ENCODE measurements at places on chromosomes 1 and 21.

GRCh38 chr1:21622466-21623315 lies 46.5 kb downstream of the RAP1GAP start:
- DNase-seq, result peak; percentile 87

DNA sequence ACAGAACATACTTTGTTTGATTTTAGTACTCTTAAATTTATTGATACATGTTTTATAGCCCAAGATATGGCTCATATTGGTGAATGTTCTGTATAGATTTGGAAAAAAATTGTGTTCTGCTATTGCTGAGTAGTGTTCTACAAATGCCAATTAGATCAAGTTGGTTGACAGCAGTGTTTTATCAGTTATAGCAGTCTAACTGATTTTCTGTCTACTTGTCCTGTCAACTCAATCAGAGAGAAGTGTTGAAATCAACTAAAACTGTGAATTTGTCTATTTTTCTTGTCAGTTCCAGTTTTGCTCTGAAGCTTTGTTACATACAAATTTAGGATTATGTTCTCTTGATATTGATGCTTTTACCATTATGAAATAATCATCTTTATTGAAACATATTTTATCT lies 14.7 kb upstream of the MT1HL1 start:
- no peak for DNase-seq

DNA sequence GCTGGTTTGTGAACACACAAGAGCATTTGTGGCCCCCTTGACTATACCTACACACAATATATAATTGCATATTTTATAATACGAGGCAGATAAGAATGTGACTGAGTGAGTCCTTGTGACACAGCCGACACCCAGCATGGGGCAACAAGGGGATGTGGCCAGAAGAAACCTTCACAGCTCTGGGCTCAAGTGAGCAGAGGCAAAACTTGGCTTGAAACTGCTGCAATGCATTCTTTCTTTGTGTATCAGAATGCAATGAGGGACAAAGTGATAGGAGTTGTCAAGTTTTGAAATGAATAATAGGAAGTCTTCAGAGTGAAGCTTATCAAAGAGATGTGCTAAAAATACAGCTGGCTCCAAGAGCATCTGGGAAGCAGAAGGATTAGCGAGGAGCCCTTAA lies 124.0 kb upstream of the C8B start:
- no peak for DNase-seq

GRCh38 chr1:159821171-159821867 lies 5.4 kb upstream of the SLAMF8 start:
- no peak for DNase-seq

DNA sequence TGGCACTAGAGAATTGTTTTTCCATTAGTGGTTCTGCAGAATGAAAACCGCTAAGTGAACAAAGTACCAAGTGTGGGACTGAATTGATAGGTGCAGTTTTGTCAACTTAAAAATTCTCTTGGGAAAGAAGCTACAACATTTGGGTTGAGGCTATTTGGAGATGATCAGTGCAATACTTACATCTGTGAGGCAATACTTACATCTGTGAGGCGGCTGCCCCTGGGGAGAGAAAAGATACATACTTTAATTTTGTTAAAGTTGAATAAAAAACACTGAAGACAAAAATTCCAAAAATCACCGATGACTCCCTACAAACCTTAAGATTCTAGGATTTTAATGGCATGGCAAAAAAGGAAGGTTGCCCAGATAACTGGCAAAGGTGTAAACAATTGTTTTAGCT lies 1.7 kb downstream of the CFAP410 start:
- no peak for DNase-seq

DNA sequence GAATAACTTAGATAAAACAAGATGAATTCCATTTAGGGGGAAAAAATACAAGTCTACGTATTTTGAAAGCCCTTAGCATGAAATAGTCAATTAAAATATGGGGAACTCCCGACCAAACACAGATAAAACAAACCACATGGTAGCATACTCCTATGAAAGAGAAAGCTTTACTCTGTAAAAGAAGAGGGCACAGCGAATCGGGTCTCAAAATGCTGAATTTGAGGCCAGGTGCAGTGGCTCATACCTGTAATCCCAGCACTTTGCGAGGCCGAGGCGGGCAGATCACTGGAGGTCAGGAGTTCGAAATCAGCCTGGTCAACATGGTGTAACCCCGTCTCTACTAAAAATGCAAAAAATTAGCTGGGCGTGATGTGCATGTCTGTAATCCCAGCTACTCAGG lies 116.9 kb upstream of the TIAM1 start:
- no peak for DNase-seq

GRCh38 chr1:40802742-40803113 lies 19.1 kb downstream of the KCNQ4 start:
- DNase-seq, result no peak

DNA sequence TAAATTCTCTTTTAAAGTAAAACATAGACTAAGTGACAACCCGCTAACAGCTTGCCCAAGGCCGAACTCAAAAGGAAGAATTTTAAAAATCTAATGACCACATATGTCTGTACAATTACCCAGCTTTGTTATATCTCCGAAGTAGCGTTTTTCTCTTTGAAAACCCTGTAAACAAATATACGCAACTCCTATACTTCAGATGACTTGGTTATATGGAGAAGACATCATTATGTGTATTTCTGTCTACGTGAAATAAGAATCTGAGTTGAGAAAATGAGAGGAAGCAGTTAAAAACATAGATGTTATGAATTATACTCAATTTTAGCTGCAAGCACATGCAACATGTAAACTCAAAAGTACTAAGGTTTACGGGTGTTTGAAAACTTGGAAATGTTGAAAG lies 2.0 kb downstream of the PBX1 start:
- DNase-seq, result no peak

DNA sequence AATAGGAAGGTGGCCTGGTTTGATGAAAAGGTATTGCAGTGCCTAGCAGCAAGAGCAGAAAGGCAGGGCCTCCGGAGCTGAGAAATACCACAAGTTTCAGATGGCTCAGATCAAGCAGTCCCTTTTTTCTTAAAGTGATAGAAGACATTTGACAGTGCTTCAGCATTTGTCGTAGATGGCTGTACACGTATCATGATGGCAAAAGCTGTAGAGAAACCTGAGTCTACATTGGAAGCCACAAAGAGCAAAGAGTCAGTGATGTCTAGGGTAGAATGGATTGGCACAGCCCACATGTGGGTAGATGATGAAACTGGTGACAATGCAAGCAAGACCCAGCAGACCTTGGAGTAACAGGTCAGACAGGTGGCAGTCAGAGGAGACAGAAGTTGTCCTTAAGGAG lies 101.3 kb upstream of the ARTN start:
- peak; percentile 79 for DNase-seq

DNA sequence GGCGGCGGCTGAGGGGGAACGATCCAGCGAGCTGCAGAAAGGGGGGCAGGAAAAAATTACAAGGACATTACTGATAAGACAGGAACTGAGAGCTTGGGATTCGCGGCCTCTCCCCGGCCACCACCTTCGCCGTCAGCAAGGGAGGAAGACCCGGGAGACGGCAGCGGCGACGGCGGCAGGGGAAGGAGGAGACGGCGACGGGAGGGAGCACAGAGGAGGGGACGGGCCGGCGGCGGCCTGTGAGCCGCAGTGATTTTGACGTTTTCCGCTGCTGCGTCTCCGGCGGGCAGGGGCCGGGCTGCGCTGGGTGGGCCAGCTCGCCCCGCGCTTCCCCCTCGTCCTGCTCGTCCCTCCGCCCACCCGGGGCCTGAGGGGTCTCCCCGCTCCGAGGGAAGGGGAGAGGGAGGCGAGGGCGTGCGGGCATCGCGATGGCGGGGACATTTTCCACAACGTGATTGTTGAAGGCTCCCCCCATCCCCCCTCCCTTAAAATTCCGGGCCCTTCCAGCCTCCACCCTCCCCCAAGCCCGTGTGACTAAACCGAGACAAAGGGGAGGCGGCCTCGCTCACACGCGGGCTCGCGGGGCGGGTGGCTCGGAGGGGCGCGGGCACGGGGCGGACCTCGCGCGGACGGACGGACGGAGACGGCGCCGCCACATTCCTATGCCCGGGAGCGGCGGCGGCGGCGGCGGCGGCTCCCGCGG lies 407 bp downstream of the CAMSAP2 start:
- peak; percentile 81 for DNase-seq

GRCh38 chr1:210617293-210617692 lies 288.6 kb downstream of the HHAT start:
- no peak for DNase-seq

- DNase-seq, result peak; percentile 15
Measured at GRCh38 chr1:241849345-241849695, 1.3 kb downstream of the EXO1 start.

DNA sequence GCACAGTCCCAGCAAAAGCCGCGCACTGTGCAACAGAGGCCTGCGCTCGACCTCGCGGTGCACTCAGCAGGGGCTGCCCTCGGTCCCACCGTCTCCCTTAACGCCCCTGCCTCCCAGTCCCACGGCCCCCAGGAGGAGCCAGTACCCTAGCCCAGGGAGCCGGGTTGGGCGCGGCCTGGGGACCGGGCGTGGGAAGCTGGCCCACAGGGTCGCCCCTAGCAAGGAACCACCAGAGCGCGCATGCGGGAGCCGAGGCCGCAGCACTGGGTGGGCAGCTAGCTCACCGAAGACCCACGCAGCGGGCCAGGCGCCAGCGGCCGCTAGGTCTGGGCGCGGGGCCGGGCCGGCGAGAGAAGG lies 21.6 kb upstream of the ZNF678 start:
- no peak for DNase-seq

- no peak for DNase-seq
Measured at GRCh38 chr1:217331698-217332097, 299.2 kb downstream of the GPATCH2 start.

- no peak for DNase-seq
Measured at GRCh38 chr1:167856711-167857418, 57.1 kb downstream of the ADCY10 start.

GRCh38 chr1:226443439-226443838 lies 35.5 kb upstream of the PARP1 start:
- DNase-seq, result no peak

DNA sequence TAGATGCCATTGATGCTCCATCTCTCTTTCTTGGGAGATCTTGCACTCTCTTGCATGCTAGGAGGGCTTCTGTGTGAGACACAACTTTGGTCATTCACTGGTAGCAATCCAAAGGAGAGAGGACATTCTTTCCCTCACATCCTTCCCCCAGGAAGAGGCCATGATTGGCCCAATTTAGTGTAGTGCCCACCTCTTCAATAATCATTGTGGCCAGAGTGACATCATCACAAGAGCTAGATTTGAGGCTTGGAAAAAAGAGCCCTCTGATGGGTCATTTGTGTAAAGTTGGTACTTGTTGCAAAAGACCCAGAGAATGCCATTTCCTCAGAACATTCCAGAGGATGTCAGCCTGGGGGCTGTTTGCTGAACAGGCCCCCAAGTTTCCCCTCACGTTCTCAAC lies 30.2 kb downstream of the S100A6 start:
- no peak for DNase-seq

GRCh38 chr1:54456361-54456760 lies 50.2 kb upstream of the SSBP3 start:
- no peak for DNase-seq

DNA sequence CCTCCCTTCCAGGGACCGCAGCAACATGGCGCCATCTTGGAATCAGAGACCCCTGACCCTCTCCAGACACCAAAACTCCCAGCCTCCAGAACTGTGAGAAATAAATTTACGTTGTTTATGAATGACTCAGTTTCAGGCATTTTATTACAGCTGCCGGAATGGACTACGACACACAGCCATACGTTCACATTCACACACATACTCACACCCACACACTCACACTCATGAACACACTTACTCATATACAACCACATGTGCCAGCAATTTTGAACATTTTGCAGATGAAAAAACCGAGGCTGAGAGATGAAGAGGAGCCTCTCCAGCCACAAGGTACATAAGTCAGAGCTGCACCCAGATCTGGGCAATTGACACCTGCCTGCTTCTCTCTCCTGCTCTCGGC lies 151.0 kb upstream of the RAB4A start:
- no peak for DNase-seq

DNA sequence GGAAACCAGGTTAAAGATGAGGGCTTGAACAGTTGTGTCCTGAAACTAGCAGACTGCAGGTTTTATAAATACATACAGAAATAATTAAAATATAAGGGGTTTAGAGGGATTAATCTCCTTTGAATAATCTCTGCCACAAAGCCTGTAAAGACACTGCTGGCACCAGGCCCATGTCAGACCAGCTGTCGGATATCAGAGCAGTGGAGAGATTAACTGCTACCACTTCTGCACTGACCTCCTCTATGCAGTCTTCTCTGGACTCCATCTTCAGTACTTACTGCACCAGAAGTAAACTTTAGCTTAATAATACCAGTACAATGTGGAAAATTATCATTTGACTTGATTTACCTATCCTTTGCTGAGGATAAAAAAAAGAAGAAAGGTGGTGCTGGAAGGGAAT lies 128.6 kb downstream of the LHX4 start:
- DNase-seq, result no peak

DNA sequence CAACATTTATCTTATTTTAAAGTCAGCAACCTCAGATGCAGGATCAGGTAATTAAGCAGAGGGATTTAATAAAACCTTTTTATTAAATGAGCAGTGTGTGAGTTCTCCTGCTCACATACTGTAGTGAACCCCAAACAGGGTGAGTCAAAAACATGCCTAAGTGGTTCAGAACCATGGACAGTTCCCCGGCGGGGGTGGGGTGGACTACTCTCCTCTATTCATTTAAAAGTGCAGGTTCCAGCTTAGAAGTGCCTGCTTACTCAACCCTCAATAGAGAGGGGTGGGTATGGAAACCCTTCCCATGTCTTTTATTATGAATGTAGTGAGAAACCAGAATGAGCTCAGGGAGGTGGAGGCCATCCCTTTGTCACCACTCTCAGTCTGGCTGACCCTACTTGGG lies 397.9 kb downstream of the HHAT start:
- DNase-seq, result peak; percentile 28

GRCh38 chr1:153545067-153546055 lies at the start of gene S100A4:
Gene S100A4, minus strand, starts transcription at chr1:153545806. Its CDS starts 1,012 bp downstream, at chr1:153544794.
- DNase-seq, result peak; percentile 99

- no peak for DNase-seq
Measured at GRCh38 chr1:118388301-118388959, 203.4 kb upstream of the SPAG17 start.

DNA sequence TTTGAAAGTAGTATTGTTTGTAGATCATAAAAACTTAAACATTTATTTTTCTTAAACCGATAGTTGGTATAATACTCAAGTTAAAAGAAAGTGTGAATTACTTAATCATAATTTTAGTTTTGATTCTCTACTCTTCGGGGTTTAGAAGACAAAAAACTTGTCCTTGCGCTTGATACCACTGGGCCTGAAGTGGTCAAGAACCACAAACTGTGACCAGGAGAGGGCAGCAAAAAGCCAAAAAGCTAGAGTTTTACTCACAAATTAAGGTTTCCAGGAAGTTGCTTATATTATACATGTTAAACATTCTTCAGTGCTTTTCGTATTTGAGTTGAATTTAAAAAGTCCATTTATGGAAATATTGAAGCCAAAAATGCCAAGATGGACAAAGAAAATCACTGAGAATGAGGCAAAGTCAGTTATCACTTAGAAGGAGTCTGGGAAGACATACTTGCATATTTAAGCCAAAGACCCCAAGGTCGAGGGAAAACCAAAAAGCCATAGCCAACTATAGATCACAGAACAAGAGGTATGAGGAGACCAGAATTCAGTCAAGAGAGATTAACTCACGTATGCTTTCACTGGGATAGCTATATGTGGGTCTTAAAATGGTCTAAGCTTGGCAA lies 34.2 kb downstream of the EFCAB7 start:
- DNase-seq, result peak; percentile 57

Data from RPMI8226 (cell line).